ENCODE measurements at places on chromosomes 12 and 14. TPM values are rescaled to one million over a fixed set of nuclear protein-coding genes. Genes with fewer than 3 reads are reported as not detected.

DNA sequence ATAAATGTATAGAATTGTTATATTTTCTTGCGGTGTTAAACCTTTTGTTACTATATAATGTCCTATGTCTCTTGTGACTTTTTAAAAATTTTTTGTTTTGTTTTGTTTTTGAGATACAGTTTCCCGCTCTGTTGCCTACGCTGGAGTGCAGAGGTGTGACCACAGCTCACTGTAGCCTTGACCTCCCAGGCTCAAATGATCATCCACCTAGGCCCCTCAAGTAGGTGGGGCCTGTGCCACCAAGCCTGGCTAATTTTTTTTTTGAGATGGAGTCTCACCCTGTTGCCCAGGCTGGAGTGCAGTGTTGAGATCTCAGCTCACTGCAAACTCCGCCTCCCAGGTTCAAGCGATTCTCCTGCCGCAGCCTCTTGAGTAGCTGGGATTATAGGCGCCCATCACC, 26.5 kb upstream of the RCOR1 start:
- no peak for DNase-seq

- no peak for DNase-seq
Observed at GRCh38 chr12:51028126-51028812, 2.1 kb upstream of the SLC11A2 start.

GRCh38 chr12:10562306-10562933, 51.0 kb downstream of the MAGOHB start:
- DNase-seq: no peak

DNA sequence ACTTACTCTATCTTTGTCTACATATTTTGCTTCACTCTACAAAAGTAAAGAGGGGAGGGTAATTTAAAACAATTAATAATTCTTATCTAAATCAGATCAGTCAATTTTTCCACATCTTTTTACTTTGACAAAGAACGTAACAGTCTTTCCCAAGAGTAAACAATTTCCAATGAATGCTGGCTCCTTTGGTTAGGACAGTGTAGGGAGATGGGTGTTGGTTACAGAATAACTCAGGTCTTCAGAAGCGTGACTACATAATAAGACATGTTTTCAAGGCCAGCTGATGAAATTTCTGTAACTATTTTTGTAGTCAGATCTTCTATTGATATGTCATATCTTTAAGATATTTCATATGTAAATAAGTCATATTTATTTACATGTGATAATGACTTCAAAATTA, 183.0 kb upstream of the CAND1 start:
- no peak for DNase-seq

DNA sequence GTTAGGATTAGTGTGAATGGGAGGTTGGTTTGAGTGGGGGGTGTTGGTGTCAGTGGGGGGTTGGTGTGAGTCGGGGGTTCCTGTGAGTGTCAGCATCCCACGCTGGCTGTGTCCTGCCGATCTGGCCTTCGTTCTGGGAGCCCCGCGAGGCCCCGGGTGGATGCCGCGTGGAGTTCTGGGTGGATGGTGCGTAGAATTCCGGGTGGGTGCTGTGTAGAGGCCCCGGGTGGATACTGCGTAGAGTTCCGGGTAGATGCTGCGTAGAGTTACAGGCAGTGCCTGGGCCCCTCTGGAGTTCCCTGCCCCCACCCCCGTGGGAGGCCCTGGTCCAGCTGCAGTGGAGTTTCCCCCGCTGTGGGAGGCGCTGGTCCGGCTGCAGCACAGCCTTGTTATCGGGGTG, 8.7 kb downstream of the NOC4L start:
- DNase-seq: no peak

Gene FOXN4
- total RNA-seq: not detected

GRCh38 chr12:122235741-122236140, 9.9 kb upstream of the DIABLO start:
- no peak for DNase-seq

DNA sequence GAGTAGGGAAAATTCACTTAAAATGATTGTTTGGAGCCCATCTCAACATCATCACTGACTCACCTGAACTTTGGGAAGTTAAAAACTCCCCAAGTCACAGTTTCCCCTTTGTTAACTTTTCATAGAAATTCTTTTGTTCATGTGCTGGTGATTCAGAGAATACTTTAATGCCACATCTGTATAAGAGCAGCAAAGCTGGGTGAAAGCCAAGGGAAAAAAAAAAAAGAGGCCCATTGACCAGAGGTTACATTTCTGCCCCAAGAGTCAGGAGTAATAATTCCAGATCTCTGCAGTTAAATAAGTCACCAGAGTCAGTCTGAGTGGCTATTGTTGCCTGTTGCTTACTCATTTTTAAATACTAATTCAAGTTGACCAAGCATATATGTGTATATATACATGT, 136.4 kb upstream of the LGR5 start:
- no peak for DNase-seq

Gene MIP
- not detected for total RNA-seq

Gene STAB2
- not detected for total RNA-seq

- no peak for DNase-seq
Observed at GRCh38 chr12:65497660-65498059, 219.2 kb downstream of the MSRB3 start.

- DNase-seq: no peak
Observed at GRCh38 chr14:23638414-23639047, 2.4 kb downstream of the DHRS2 start.

DNA sequence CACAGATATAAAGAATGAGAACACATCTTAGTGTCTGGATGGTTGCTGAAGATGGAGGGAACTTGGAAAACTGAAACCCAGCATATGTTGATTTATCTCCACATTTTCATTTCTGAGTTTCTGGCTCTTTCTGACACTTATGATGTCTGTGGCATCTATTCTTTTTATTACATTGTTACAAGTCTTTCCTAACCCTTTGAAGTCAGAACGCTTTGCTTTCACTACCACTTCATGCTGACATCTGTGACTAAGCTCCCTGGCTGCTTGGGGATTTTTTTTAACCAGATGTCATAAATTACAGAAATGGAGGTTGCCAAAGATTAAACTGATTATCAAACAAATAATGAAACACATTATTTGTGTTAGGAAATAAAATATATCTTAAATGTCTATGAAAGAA, 188.7 kb downstream of the KITLG start:
- no peak for DNase-seq

Gene SLC7A7
- 9.8 TPM for total RNA-seq

GRCh38 chr14:92499234-92499633, 14.3 kb upstream of the RIN3 start:
- no peak for DNase-seq

All from mesothelial cell of epicardium (in vitro differentiated cells).